ENCODE measurements at places on chromosomes 5 and 9. TPM values are rescaled to one million over a fixed set of nuclear protein-coding genes. Genes with fewer than 3 reads are reported as not detected.

The PRDM9 gene
- not detected for polyA plus RNA-seq

The IRX1 gene
- not detected for polyA plus RNA-seq

The MAST4 gene
- polyA plus RNA-seq = 11.8 TPM

The CRAT gene
- polyA plus RNA-seq = 8.1 TPM

The CER1 gene
- polyA plus RNA-seq = not detected

The NEK6 gene
- 76.2 TPM for polyA plus RNA-seq

The CARTPT gene
- not detected for polyA plus RNA-seq

Measured in IgD-negative memory B cell (primary cell).